ENCODE measurements at places on chromosomes 6 and 20.

DNA sequence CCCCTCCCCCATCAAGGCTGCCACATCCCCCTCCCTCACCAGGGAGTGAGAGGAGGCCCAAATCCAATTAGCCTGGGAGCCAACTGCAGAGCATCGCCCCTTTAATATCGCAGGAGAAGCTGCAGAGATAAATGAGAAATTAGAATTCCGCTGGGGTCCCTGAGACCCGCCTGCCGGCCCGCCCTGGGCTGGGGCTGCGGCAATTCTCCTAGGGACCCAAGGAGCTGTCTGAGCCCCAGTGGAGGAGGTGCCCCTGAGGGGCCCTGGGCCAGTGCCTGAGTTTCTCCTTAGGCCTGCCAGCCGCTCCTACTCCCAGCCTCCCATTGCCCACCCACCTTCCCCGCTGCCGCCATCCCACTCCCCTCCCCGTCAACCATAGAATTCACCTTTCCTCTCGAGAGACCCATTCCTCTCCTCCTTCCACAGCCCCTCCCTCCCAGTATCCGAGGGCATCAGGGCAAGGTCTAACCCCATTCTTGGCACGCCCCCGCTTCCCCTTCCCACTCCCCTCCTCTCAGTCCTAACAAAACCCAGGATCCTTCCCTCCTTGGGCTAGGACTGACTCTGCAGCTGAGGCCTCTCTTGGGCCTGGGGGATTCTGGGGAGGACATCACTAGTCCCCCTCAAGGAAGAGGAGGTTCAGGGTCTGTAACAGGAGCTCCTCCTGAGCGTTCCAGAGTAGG, 20.0 kb upstream of the CDH22 start:
- DNase-seq = no peak

GRCh38 chr20:52889225-52889624, 82.9 kb upstream of the TSHZ2 start:
- DNase-seq = no peak

DNA sequence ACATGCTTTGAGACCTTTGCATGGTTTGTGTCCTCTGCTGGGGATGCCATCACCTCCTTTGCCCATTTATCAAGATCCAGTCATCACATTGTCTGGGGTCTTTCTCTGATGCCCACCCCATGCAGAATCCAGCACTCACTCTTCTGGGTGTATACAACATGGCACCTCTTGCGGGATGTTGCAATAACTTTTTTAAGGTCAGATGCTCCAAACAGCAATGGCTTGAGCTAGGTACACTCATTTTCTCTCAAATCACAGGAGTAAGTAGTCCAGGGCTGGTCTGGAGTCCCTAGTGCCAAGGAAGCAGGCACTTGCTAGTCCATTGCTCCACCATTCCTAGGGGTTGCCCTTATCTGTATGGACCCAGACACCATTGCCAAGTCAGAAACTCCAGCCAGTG, 196.6 kb upstream of the KCNG1 start:
- DNase-seq = no peak

GRCh38 chr6:29584821-29585220, at the start of gene OR2H2:
OR2H2 (plus strand) TSS chr6:29585121; CDS start chr6:29587945, 2,824 bp downstream.
- DNase-seq = no peak

DNA sequence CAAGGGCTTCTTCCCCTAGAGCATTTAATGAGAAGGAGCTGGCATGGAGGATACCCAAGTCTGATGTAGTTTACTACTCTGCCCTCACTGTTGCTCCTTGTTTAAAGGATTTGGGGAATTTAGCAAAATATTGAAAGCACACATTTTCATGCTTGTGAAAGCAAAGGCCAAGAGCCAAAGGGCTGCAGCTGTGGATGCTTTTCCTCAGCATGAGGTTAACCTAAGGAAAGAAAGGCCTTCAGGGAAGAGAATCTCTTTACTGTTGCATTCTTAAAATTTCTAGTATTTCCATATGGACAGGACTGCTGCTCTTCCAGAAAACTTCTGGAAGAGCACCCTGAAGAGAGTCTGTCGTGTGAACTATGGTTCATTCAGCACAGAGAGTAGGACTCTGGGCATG, 45.9 kb upstream of the SASH1 start:
- DNase-seq = no peak

DNA sequence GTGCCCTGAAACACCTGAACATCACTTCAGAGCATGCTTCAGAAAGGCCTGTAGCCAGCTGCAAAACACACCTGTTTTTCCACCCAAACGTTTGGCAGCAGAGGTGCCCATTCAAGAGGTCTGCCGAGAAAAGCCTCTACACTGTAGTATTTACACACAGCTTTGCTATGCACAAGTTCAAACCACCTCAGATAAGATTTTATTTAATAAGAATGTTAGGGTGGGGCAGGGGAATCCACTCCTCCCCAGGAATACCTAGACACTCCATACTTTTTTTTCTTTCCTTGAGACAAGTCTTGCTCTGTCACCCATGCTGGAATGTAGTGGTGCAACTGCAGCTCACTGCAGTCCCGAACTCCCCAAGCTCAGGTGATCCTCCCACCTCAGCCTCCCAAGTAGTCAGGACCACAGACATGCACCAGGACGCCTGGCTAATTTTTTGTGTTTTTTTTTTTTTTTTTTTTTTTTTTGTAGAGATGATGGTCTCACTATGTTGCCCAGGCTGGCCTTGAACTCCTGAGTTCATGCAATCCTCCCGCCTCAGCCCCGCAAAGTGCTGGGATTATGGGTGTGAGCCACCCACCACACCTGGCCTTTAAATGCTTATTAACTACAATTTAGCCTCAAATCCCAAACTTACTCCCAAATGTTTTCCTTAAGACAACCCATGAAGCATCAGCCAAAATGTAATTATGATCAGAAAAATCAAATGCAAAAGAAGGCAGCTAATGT, 9.7 kb downstream of the MRPL14 start:
- no peak for DNase-seq

- no peak for DNase-seq
These were observed 19.1 kb downstream of the NFATC2 start for GRCh38 chr20:51523276-51524013.

- DNase-seq = no peak
These were observed 274.1 kb upstream of the MAP3K7 start for GRCh38 chr6:90860822-90861601.

DNA sequence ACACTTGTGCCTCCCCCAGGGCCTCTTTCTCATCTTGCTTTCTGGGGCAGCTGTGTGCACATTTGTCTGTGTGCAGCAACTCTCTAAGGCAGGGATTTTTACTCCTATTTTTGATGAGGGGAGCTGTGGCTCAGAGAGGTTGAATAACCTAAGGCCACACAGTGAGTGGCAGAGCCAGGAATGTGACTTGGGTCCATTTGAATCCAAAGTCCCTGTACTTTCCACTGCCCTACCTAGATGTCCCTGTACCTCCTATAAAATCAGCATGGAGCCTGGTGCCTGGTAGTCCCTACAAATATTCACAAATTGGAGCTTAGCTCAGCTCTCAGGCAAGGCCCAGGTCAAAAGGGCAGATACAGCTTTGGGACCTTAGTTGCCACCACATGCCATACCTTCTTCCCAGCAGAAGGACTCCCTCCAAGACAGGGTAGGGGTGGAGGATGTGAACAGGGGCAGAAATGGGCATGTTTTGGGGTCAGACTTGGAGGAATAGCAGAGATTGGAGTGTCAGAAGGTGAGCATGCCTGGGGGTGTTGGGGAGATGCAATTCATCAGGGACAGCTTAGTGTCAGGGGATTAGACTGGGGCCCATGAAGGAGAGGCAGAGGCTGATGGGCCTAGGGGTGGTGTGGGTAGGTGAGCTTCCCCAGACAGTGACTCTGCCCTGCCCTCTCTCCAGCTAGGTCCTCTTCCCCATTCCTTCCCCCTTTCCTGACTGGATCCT, 4.1 kb upstream of the VEGFA start:
- DNase-seq = no peak

GRCh38 chr6:138545621-138545980, 46.3 kb upstream of the NHSL1 start:
- no peak for DNase-seq

DNA sequence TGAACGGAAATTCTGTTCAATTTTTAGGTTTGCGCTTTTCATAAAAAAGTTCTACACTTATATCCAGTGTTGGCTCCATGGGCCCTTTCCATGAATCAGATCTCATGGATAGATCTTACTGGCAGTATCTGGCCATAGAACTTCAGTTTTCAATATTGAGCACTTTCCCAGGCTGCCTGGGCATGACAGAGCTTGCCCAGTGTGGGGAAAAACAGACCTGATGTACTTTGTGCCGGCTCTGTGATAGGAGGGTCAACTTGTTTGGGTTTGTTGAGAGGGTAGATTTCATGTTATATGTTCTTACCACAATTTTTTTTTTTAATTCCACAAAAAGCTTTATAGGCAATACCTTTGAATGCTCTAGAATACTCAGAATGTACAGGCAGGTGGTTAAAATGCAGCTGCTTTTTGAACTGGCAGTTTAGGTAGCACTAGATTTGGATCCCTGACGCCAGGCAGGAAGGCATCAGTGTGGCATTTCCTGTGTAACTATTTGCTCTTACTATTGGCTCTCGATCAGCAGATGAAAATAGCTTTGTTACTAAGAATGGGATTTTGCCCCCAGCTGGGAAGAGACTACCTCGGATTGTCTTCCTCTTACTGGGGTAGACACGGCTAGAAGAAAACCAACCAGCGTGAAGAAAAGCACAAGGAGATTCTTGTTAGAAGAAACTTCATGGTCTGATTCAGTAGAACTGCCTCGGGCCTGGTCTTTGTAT, 404.9 kb upstream of the SOX4 start:
- no peak for DNase-seq

DNA sequence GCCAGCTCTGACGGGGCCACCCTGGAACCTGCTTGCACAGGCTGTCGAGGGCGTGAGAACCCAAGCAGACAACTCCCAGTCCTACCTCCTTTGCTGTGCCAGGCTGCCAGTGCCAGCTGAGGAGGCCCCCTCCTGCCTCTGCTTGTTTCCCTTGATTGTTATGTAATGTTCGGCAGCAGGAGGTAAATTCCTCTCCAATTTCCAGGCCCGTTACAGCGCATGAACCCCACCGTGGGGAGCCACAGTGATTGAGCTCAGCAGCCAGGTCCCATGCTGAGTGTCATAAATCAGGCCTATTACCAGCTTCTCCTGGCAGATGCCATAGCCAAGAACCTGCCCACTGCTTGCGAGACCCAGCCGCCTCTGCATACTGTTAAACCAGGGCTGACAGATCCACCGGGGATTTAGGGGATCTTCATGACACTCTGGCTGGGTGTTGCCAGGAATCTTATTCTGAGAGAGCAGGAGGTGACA, 320.5 kb downstream of the DHX35 start:
- no peak for DNase-seq

Measured in T-helper 2 cell (primary cell).